RPMI7951 (cell line): ENCODE measurements at places on chromosomes 5 and 9. TPM values are rescaled to one million over a fixed set of nuclear protein-coding genes. Genes with fewer than 3 reads are reported as not detected.

Gene ZMYND19
- 16.3 and 19.1 TPM in 2 replicates for total RNA-seq

Gene HDHD3
- 5.3 and 10.1 TPM in 2 replicates for total RNA-seq

Gene CNTRL
- total RNA-seq, result 16.9 and 19.5 TPM in 2 replicates

Gene FGD3
- total RNA-seq, result not detected in 2 replicates

Gene SNCAIP
- total RNA-seq, result not detected in 2 replicates

Gene DPH7
- 14.5 and 20.0 TPM in 2 replicates for total RNA-seq

Gene PRRT1B
- total RNA-seq, result not detected in 2 replicates

Gene KIF2A
- total RNA-seq, result 48.5 and 54.9 TPM in 2 replicates

Gene RNF180
- total RNA-seq, result under 0.01 and 0.10 TPM in 2 replicates

Gene PCDHB2
- total RNA-seq, result 0.88 and 0.96 TPM in 2 replicates

Gene OR1L8
- not detected in 2 replicates for total RNA-seq

Gene CNTNAP3
- 0.12 and 0.39 TPM in 2 replicates for total RNA-seq

Gene FAM221B
- not detected in 2 replicates for total RNA-seq

Gene LURAP1L
- 0.98 and 1.8 TPM in 2 replicates for total RNA-seq

Gene BAAT
- not detected in 2 replicates for total RNA-seq

Gene TAL2
- not detected in 2 replicates for total RNA-seq

Gene IFNA13
- total RNA-seq, result not detected in 2 replicates

Gene NR2F1
- 16.4 and 17.1 TPM in 2 replicates for total RNA-seq

Gene CSF1R
- total RNA-seq, result 2.5 and 4.3 TPM in 2 replicates

Gene GNAQ
- 16.2 and 20.8 TPM in 2 replicates for total RNA-seq

Gene LIFR
- total RNA-seq, result 5.5 and 7.8 TPM in 2 replicates

Gene MAMDC2
- total RNA-seq, result not detected in 2 replicates

Gene PCDHGB4
- 12.0 and 12.7 TPM in 2 replicates for total RNA-seq

Gene PCDHB16
- total RNA-seq, result 2.0 and 2.1 TPM in 2 replicates

Gene SHISAL2B
- not detected in 2 replicates for total RNA-seq

Gene BOD1
- 50.3 and 63.8 TPM in 2 replicates for total RNA-seq

Gene SH3PXD2B
- total RNA-seq, result 13.8 and 18.5 TPM in 2 replicates

Gene FOXD4L5
- total RNA-seq, result not detected in 2 replicates

Gene COL23A1
- total RNA-seq, result 0.12 and 0.39 TPM in 2 replicates

Gene PDGFRB
- total RNA-seq, result 58.6 and 67.6 TPM in 2 replicates

Gene ATOSB
- total RNA-seq, result 16.6 and 17.5 TPM in 2 replicates

Gene MSANTD3
- total RNA-seq, result 70.5 and 75.1 TPM in 2 replicates

Gene NHP2
- 212 and 267 TPM in 2 replicates for total RNA-seq

Gene PPIC
- 34.0 and 48.2 TPM in 2 replicates for total RNA-seq

Gene CHSY3
- 0.48 and 0.49 TPM in 2 replicates for total RNA-seq

Gene NUTM2F
- not detected in 2 replicates for total RNA-seq

Gene CATSPER3
- not detected in 2 replicates for total RNA-seq

Gene ARID3C
- not detected in 2 replicates for total RNA-seq

Gene PPWD1
- 26.7 and 27.5 TPM in 2 replicates for total RNA-seq

Gene UBE2QL1
- 0.24 and 0.49 TPM in 2 replicates for total RNA-seq

Gene IL33
- under 0.01 TPM in 1 of 2 replicates, not detected in the other for total RNA-seq

Gene BHMT2
- not detected in 2 replicates for total RNA-seq

Gene DNAI1
- total RNA-seq, result not detected in 2 replicates

Gene AK8
- total RNA-seq, result not detected in 2 replicates

Gene ENTPD2
- not detected in 2 replicates for total RNA-seq

Gene SPATA31C1
- not detected in 2 replicates for total RNA-seq

Gene PDCD1LG2
- 10.7 and 16.2 TPM in 2 replicates for total RNA-seq

Gene GPX8
- 99.8 and 116 TPM in 2 replicates for total RNA-seq

Gene ZNG1C
- 16.3 and 21.0 TPM in 2 replicates for total RNA-seq

Gene FOXI1
- not detected in 2 replicates for total RNA-seq

Gene SOHLH1
- not detected in 2 replicates for total RNA-seq

Gene TRIM36
- total RNA-seq, result 2.4 and 3.5 TPM in 2 replicates

Gene PCDHGB1
- 10.6 and 10.9 TPM in 2 replicates for total RNA-seq

Gene ARHGEF39
- 7.6 and 14.2 TPM in 2 replicates for total RNA-seq

Gene FREM1
- total RNA-seq, result 0.60 and 0.88 TPM in 2 replicates

Gene GABRA6
- total RNA-seq, result not detected in 2 replicates

Gene EIF4E1B
- not detected in 2 replicates for total RNA-seq

Gene CDC14B
- 14.0 and 15.5 TPM in 2 replicates for total RNA-seq

Gene ADAMTS2
- total RNA-seq, result 0.49 and 0.60 TPM in 2 replicates

Gene CCNJL
- total RNA-seq, result 2.3 and 3.0 TPM in 2 replicates
